H4 (cell line): ENCODE measurements at places on chromosomes 12 and 14. TPM values are rescaled to one million over a fixed set of nuclear protein-coding genes. Genes with fewer than 3 reads are reported as not detected.

WNT5B gene
- total RNA-seq: 3.8 and 6.4 TPM in 2 replicates

LMNTD1 gene
- total RNA-seq: not detected in 2 replicates

RERGL gene
- total RNA-seq: not detected in 2 replicates

TMCC3 gene
- total RNA-seq: 0.43 and 0.84 TPM in 2 replicates

OTX2 gene
- total RNA-seq: not detected in 2 replicates

PKP2 gene
- 5.9 and 6.1 TPM in 2 replicates for total RNA-seq

TAS2R13 gene
- 0.08 and 0.17 TPM in 2 replicates for total RNA-seq

FSCB gene
- total RNA-seq: 0.02 TPM in 1 of 2 replicates, not detected in the other

OR4K2 gene
- total RNA-seq: not detected in 2 replicates

IL31 gene
- total RNA-seq: not detected in 2 replicates

IGF1 gene
- 0.17 and 0.25 TPM in 2 replicates for total RNA-seq

OR6C2 gene
- not detected in 2 replicates for total RNA-seq

TAS2R7 gene
- total RNA-seq: not detected in 2 replicates

RPL10L gene
- total RNA-seq: not detected in 2 replicates

PMCH gene
- not detected in 2 replicates for total RNA-seq

TPPP2 gene
- total RNA-seq: not detected in 2 replicates

DDX55 gene
- 16.1 and 24.8 TPM in 2 replicates for total RNA-seq

PMEL gene
- total RNA-seq: 0.43 and 0.87 TPM in 2 replicates

NFE2 gene
- 0.89 and 1.2 TPM in 2 replicates for total RNA-seq

LIN7A gene
- total RNA-seq: 1.2 and 3.9 TPM in 2 replicates

PSEN1 gene
- total RNA-seq: 26.3 and 38.8 TPM in 2 replicates

FAM234B gene
- 3.9 and 5.1 TPM in 2 replicates for total RNA-seq

NRXN3 gene
- total RNA-seq: 0.37 and 0.39 TPM in 2 replicates

CAPRIN2 gene
- 4.2 and 7.1 TPM in 2 replicates for total RNA-seq

BCL2L2 gene
- 9.7 and 14.5 TPM in 2 replicates for total RNA-seq

CTSG gene
- total RNA-seq: not detected in 2 replicates

TAS2R8 gene
- total RNA-seq: not detected in 2 replicates
